ENCODE measurements at places on chromosomes 2 and 18. TPM values are rescaled to one million over a fixed set of nuclear protein-coding genes. Genes with fewer than 3 reads are reported as not detected.

- no peak for DNase-seq
Observed at GRCh38 chr2:22290302-22290701, 1094.7 kb upstream of the KLHL29 start.

The CASP10 gene
- 42.1 TPM for total RNA-seq

- no peak for DNase-seq
Observed at GRCh38 chr2:205682239-205682970, at the start of gene NRP2. Gene NRP2 (plus strand): TSS chr2:205682501. CDS start chr2:205683291, 790 bp downstream.

GRCh38 chr2:203704430-203704829 is 2.0 kb upstream of the CD28 start:
- no peak for DNase-seq

DNA sequence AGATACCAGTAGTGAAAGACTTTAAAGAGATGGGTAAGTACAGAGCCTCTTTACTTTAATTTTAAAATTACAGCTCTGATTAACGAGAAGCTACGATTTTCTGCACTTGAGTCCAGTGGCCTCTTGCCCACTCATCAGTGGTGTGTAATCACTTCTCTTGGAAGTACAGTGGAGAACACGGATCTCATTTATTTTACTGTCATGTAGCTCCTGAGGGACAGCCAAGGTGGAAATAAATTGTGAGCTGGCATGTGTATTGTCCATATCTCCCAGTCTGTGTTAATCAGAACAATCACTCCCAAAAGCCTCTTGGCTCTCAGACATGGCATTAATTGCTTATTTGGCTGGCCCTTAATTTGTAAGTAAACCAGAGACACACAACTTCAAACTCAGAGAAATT is 69.4 kb downstream of the LOXHD1 start:
- no peak for DNase-seq

DNA sequence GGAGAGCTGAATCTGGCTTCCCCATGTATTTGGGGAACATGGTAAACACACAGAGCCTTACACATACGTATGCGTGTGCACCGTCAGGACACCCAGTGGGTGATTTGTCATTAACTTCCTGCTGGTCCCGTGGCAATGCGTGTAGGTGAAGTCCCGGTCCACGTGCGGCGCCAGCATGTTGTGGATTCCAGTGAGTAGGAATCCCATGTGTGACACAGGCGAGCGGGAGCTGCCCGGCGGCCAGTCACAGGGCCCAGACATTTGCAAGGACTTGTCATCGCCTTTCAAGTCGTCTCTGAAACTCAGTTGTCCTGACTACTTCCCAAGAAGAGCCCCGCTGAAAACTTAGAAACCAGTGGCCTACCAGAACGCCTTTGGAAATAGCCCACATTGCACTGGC is 102.0 kb downstream of the RNF144A start:
- no peak for DNase-seq

DNA sequence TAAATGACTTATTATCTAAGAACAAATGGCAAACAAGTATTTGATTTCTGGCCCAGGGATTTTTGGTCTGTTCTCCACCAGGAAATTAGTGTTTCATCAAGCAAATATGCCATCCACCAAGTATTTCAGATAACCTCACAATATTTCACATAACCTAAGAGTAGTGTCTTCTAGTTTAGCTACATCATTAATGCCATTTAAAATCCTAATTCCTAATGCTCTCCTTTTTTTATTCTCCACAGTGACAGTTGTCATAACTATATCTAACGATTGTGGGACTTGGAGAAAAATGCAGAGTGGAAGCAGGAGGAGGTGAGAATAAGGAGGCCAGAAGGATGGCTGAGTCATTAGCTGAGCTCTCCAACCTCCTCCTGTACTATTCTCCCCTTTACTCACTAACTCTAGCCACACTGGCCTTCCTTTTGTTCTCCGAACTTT is 58.5 kb upstream of the CTLA4 start:
- no peak for DNase-seq

DNA sequence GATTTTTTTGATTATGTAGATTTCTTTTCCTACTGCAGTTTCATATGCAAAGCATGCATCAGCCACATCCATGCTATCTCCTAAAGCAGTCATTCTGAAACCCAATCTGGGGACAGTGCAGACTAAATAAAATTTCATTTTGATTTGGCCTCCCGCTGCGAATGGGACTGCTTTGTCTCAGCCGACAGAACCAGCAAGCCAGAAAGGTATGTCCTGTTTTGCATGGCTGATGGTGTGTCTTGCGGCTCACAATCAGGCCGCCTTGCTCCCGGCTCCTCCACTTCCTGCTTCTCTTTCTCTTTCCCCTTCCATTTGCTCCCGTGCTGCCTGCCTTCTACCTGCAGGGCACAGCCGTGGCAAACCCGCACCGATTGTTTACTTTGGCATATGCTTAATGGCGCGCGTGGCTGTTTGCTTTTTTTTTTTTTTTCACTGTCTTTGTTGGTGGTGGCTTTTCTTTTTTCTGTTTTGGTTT is 419.6 kb upstream of the POU3F3 start:
- DNase-seq: no peak

The GBX2 gene
- 5.3 TPM for total RNA-seq

GRCh38 chr2:203690117-203690431 is 16.4 kb upstream of the CD28 start:
- no peak for DNase-seq

The ASIC4 gene
- total RNA-seq: not detected

The PTPRN gene
- 0.47 TPM for total RNA-seq

DNA sequence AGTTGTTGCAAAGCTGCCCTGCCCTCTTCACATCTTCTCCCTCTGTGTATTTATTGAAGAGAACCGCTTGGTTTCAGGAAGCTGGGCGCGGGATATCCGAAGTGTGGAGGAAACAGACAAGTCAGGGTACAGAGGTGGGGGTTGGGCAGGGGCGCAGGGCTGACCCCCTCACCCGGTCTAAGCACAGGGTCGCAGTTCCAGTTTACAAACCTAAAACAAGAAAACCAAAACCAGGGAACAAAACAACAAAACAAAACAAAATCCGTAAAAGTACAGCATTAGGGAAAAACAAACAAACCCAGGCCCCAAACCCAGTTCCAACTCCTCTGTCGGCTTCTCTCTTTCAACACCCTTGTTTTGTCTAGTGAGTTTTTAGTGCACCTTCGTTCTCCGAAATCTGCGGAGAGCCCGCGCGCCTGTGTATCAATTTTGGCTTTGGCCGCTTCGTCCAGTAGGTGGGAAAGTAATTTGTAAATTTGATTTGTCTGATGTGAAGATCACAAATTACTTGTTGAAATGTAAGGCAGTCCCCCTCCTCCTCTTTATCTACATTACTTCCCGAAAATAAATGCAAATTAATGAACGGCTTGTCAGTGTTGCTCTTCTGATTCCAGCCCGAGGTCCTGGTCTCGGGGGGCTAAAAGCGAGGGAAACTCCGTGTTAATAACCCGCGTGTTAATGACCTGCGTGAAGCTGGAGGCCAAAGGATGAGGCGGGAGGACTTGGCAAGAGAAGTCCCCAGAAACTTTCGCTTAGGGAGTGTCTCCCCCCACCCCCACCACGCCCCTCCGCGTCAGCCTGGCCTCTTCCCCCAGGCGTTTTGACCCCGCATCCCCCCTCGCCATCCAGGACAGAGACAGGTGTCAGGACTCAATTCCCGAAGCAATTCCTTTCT is 6.9 kb downstream of the OTX1 start:
- no peak for DNase-seq

DNA sequence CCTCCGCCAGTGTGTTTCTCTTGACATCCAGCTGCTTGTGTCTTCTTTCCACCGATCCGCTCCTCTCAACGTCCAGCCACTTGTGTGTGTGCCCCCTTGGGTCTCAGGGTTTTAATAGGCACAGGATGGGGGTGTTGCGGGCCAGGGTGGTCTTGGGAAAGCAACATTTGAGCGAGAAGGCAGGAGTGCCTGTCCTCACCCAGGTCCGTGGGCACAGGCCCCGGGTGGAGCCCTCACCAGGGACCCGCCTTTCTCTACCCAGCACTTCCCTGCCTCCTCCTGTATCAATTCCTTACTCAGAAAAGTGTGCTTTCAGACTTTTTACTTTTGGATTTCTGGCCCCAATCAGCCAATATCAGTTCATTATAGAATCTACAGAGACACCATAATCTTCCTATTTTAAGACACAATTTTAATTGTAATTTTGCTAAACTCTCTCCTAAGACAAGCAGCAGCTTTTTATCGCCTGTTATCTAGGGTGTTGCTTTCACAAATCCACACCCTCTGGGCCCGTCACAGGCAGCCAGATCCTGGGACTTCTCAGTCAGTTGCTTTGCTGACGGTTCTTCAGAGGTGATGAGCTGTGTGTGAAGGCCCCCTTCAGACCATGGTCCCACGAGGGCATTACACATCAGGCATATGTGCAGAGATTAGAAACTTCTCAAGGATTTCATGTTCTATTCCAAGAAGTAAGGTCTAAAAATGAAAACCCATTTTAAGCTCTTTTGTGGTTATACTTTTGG is 96.0 kb upstream of the FHL2 start:
- DNase-seq: no peak

The RFTN2 gene
- total RNA-seq: 4.6 TPM

DNA sequence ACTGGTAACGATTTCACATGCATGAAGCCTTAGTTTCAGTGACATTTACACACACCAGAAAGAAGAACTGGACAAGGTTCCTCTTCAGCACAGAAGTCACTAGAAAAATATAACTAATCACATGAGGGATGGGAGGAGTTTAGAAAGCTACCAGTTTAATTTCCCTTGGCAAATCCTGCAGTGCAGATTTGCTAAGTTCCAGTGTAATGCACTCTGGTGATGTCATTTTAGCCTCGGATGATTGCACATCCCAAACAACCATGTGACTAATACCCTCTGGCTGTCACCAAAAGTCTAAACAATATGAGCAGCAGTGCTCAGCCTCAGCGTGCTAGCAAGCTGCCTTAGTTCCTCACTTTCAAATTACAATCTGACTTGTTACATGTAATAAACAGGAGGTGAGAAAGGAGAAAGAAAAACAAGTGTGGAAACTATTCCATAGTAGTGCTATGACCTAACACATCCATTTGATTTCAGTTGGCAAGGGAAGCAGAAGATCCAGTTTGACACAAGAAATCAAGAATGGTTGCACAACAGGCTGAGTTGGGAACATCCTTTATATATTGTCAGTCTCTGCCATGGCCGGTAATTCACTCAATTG is 35.3 kb upstream of the PPP1CB start:
- DNase-seq: peak; percentile 50

The NIFK gene
- total RNA-seq: 48.8 TPM

GRCh38 chr2:101040761-101041160 is 38.7 kb downstream of the RPL31 start:
- DNase-seq: no peak

DNA sequence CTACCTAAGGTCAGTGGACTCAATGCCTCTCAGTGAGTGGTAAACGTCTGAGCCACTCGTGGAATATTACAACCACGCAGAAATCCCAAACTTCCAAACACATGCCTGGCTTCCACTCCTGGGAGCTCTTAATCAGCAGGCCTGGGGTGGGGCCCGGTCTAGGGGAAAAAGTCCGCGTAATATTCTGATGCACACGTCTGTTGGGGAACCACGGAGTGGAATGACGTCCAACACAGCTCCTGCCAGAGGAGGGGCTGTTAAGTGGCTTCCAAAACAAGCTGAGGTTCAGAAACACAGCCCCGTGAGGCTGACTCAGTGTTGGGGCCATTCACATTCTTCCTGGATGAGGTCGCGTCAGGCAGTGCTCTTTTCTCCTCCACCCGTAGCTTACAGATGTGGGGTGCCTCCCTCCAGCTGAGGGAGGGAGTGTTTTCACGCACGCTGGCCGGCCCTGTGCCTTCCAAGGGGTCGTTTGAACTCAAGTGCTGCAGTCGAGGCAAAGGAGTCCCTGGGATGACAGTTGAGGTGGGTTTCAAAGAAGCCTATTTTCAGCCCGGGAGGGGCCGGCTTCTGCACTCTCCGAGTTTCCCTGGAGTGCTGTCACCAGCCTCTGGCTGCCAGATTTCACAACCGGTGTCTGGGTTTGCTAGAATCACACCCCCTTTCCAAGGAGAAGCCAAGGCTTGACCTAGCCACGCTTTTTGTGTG is 73.1 kb downstream of the ACKR3 start:
- DNase-seq: no peak

DNA sequence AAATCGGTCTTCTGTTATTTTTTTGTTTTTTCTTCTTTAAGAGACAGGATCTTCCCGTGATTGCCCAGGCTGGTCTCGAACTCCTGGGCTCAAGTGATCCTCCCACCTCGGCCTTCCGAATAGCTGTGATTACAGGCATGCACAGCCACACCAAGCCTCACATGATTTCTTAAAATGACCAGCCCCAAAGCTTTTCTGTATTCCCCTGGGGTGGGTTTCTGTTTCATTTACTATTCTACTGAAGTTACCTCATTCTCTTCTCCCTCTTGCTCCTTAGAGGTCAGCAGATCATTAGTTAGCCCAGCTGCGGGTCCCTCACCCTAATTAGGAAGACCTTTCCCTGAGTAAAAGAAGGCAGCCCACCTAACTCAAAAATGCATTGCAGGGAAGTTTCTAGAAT is 27.6 kb downstream of the SLC1A4 start:
- no peak for DNase-seq

- no peak for DNase-seq
Observed at GRCh38 chr2:225064362-225064761, 22.1 kb upstream of the DOCK10 start.

The HPCAL1 gene
- 164 TPM for total RNA-seq

The UGT1A10 gene
- not detected for total RNA-seq

GRCh38 chr2:75289771-75290170 is 90.5 kb upstream of the TACR1 start:
- no peak for DNase-seq

GRCh38 chr18:48363175-48363574 is 46.0 kb downstream of the ZBTB7C start:
- no peak for DNase-seq

DNA sequence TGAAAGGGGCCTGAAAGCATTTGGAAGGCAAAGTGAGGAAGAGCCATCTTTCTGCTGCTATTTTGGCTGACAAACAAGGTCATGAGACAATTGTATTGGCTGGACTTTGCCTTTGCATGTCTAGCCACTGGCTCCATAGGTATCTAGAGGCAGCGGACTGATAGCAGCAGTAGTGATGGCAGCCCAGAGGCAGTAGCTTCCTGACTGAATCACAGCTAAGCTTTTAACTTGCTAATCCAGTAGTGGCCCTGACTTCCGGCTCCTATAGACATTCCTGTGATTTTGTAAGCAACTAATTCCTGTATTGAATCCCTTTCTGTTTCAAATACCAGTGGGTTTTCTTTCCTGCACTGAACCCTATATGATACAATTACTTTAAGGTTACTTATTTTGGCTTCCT is 69.8 kb upstream of the PDE1A start:
- no peak for DNase-seq

DNA sequence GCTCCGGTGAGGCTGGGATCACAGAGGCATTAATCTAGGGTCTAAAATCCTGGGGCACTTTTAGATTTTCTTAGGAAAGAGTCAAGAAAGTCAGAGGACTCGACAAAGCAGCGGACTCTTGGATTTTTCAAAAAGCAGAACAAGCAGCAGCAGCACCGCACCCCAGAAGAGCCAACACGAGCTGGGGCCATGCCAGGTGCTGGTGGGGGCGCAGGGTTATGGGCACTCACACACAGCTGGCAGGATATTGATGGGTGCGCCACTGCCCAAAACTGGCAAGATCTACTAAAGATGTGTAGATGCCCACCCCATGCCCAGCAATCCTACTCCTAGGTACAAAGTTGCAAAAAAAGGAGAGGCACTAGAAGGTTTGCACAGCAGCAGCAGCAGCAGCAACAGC is 33.9 kb upstream of the SEMA4C start:
- DNase-seq: no peak
